ENCODE measurements at places on chromosomes 3 and 15. TPM values are rescaled to one million over a fixed set of nuclear protein-coding genes. Genes with fewer than 3 reads are reported as not detected.

- DNase-seq = no peak
These were observed 1.1 kb downstream of the SNRK start for GRCh38 chr3:43287500-43287873.

- DNase-seq = no peak
These were observed 36.8 kb upstream of the FRMD5 start for GRCh38 chr15:44231842-44232241.

DNA sequence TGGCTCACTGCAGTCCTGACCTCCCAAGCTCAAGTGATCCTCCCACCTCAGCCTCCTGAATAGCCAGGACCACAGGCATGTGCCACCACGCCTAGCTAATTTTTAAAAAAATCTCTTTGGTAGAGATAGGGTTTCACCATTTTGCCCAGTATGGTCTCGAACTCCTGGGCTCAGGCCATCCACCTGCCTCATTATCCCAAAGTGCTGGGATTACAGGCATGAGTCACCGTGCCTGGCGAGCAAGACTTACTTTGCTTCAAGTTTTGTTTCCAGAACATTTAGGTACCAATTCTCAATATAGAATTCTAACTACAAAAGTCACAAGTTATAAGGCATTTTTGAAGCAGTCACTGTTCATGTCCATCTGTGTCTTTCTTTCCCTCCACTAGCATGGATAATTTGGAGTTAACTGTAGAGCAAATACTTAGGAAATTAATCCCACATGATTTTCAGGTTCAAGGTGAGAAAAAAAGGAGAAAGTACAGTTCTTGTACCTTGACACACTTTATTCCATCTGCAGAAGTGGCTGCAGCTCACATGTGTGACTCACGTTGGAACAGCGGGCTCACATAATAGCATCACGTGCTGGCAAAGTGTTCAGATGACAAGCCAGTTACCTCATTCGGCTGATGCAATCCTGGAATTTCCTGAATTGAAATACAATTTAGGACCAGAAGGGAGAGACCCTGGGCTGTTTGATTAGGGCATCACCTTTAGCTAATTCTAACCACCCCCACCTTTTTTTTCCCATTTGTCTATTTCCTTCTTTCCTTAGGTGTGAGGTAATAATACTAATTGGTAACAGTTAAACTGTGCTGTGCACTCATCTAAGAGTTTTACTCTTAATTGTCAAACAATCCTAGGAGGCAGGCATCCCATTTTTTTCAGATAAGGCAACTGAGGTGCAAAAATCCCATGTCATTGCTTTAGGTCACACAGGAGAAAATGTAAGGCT lies 46.9 kb upstream of the NEDD4 start:
- DNase-seq = peak; percentile 79

GRCh38 chr3:8970971-8971589 lies 7.8 kb upstream of the RAD18 start:
- peak; percentile 71 for DNase-seq

- DNase-seq = no peak
These were observed 336.2 kb upstream of the TPM1 start for GRCh38 chr15:62706317-62706716.

GRCh38 chr3:22537560-22537959 lies 665.6 kb upstream of the UBE2E2 start:
- no peak for DNase-seq

GRCh38 chr3:111392894-111393398 lies 149.1 kb upstream of the CD96 start:
- no peak for DNase-seq

DNA sequence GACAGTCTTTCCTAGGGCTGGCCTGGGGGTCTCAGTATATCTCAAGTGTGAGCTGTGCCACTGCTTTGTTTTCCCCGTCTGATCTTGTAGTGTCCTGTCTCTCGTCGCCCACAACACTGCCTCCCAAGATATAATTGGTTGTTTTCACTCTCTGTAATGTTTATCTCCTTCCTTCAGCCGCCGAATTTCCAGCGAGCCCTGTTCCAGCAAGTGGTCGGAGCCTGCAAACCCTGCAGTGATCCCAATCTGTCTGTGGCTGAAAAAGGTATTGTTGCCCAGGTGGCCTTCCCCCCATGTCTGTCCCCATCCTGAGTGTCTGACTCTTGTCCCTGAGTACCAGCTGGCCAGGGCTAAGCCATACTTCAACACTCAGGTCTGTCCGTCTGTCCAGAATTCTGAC lies 9.5 kb upstream of the MANF start:
- DNase-seq = no peak

GRCh38 chr3:64801856-64802255 lies 114.1 kb upstream of the ADAMTS9 start:
- DNase-seq = no peak

GRCh38 chr15:50563756-50564155 lies 17.3 kb upstream of the USP50 start:
- no peak for DNase-seq

DNA sequence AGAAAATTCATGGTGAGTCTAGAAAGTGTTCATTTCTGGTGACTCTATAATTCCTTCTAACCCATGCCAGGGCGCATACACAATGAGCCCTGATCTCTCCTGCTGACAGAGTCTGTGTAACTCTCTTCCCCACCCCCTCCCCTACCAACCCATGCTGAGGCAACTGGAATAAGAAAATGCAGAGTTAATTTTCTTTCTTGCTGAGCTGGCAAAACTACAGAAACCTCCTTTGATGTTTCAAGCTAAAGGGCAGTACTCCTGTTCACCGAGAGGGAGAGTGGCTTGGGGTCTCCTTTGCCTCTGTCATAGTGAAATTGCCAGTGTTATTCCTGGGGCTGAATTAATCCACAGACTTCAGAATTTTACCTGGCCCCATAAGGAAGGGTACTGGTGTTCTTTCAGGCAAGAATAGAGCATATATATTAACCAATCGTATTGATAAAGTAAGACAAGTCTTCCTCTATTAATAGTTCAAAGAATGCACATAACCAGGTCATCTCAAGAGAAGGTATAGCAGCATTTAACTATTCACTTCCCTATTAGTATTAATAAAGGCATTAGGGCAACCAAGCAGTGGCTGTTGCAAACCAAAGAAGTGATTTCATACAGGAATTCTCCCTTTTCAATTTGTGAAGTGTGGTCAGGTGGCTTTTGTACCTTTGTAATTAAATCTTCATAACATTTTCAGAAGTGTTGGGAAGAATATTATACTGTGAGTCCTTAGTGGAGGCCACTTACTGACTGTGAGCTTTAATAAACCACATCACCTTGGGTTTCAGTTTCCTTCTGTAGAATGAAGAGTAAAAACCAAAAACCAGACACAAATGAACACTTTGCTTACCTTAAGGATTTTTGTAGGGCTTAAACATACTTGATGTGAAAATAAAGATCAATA lies 4.1 kb downstream of the GAP43 start:
- no peak for DNase-seq

DNA sequence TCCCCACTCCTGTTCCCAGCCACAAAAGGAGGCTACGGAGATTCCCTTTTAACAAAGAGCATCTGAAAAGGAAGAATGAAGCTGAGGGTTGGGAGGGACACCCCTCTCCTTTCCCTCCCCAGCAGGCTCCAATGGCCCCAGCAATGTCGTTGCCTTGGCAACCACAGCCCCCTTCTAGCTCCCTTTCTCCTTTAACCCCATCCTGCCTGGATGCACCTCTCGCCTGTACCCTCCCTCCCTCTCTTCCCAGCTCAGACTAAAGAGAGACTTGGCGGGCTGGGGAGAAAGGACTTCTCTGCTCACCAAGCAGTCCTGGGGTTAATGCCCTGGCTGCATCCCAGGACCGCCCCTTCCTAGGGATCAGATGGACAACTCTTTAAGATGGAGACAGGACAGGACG lies 7.1 kb upstream of the RPL29 start:
- DNase-seq = no peak

GRCh38 chr3:27342267-27342666 lies 26.9 kb downstream of the NEK10 start:
- no peak for DNase-seq

DNA sequence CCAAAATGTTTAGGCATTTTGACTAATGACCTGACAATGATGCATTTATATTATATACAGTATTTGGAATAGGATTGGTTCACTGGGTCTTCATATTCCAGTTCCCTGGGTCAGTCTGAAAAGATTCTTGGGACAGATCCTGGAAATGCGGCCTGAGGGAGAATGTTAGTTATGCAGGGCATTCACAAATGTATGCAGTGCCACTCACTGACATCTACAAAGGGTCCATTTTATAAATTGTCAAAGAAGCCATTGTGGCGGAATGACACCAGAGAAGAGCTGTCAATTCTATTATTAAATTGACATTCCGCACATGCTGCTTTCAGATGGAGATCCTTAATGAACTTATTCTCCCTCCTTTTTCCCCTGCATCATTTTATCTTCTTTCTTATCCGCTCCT lies 176.6 kb downstream of the VGLL3 start:
- no peak for DNase-seq

- no peak for DNase-seq
These were observed 20.5 kb upstream of the MINDY4B start for GRCh38 chr3:150925751-150926201.

KLF15 gene
- polyA plus RNA-seq = 1.6 TPM

TIMP4 gene
- 2.1 TPM for polyA plus RNA-seq

GATA2 gene
- polyA plus RNA-seq = 3.6 TPM

APH1B gene
- polyA plus RNA-seq = 11.6 TPM

SCAANT1 gene
- 1.1 TPM for polyA plus RNA-seq

THBS1 gene
- polyA plus RNA-seq = 50.9 TPM

UCN2 gene
- polyA plus RNA-seq = 0.26 TPM

DUOXA2 gene
- not detected for polyA plus RNA-seq
